Stimulated activated CD8-positive, alpha-beta memory T cell treated with anti-CD3 and anti-CD28 coated beads, Interleukin-7, amount 100 ng/mL, for 1 hour (primary cell): ENCODE measurements at places on chromosomes 4 and X.

DNA sequence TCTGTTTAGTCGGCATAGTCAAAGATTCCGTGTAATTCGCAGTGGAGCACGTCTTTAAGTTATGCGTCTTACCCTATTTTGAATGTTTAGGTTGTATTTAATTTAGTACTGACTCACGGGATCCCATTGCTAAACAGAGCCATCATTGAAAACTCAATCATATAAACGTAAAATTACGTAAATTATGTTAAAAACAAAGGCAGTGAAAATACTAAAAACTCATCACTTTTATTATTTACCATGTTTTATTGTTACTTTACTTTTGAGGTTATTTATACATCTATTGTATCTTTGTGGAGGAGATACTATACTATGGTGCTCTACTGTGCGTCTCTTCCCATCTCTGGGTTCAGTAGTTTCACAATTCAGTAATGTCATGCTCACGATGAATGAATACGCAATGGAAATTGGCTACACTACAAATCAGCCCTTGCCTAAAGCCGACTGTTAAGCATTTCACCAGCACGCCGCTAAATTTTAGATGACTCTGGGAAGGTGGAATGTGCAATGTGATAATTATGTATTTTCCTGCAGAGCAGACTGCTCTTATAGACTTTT, 944 bp downstream of the FUNDC2 start:
- DNase-seq = no peak

DNA sequence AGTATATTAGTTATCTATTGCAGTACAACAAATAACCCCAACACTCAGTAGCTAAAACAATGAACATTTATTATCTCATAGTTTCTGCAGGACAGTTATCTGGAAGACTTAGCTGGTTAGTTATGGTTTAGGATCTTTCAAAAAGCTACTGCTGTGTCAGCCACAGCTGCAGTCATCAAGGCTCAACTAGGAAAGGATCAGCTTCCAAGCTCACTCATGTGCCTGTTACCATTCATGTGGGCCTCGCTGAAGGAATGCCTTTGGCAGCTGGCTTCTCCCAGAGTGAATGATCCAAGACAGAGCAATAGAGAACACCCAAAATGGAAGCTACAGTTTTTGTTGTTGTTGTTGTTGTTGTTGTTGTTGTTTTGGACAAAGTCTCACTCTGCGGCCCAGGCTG, 13.5 kb upstream of the PRSS48 start:
- no peak for DNase-seq

GRCh38 chr4:104470770-104471169, 23.9 kb downstream of the CXXC4 start:
- no peak for DNase-seq

DNA sequence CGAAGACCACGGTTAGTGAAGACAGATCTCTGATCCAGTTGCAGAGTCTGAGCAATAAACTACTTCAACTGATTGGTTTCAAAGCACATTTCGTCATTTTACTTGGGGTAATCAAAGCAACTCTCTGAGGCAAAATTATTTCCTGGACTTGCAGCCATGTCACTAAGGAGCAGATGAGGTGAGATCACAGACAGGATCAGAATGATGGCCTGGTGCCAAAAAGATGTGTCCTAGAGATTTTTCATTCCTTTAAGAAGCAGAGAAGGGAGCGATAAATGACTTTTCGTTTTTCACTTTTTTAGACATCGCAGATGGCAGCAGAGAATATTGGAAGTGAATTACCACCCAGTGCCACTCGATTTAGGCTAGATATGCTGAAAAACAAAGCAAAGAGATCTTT, 83.9 kb downstream of the PTTG2 start:
- no peak for DNase-seq

GRCh38 chr4:186904101-186904500, 180.4 kb upstream of the FAT1 start:
- no peak for DNase-seq

- DNase-seq = no peak
These were observed 170.9 kb upstream of the CPEB2 start for GRCh38 chr4:14831416-14831815.
